Right atrium auricular region (tissue), 2 donors: ENCODE measurements at places on chromosomes 12 and 14. TPM values are rescaled to one million over a fixed set of nuclear protein-coding genes. Genes with fewer than 3 reads are reported as not detected.

- no peak for DNase-seq
Measured at GRCh38 chr14:66772146-66772545, 264.2 kb downstream of the GPHN start.

DNA sequence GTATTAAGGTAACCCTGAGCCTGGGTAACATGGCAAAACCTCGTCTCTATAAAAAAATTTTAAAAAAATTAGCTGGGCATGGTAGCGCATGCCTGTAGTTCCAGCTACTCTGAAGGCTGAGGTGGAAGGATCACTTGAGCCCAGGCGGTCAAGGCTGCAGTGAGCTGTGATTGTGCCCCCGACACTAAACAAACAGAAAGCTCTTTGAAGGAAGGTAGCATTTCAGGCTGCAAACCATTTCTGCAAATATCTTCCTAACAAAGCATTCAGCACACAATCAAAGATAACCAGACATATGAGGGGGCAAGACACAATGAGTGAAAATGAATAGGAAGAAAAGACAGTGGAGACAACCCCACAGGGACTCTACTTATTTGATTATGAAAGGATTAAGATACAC is 118.7 kb downstream of the PRIMA1 start:
- no peak for DNase-seq

DNA sequence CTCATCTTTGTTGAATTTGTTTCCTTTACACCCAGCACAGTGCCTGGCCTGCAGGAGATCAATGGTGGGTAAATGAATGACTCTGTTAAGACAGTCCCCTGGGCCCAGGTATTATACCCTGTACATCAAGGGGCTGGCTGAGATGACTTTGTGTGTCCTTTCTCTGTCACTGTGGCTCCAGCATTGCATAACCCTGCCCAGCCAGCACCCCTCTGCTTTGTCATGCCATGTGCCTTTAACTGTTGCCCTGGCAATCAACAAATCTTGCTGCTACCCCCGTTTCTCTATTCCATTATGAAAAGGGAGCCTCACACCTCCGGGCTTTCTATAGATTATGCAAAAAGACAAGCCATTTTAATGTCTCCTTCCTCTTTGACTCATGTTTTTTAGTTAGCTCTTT is 7.6 kb upstream of the FLVCR2 start:
- DNase-seq, result no peak

- no peak for DNase-seq
Measured at GRCh38 chr12:86015026-86015425, 140.9 kb downstream of the NTS start.

- no peak for DNase-seq
Measured at GRCh38 chr14:90551070-90551704, 154.4 kb downstream of the CALM1 start.

GRCh38 chr12:38488866-38489265 is 172.3 kb downstream of the ALG10B start:
- no peak for DNase-seq

- no peak for DNase-seq
Measured at GRCh38 chr14:38752341-38752740, 350.7 kb downstream of the SEC23A start.

GRCh38 chr14:24337144-24337823 is 2.4 kb upstream of the ADCY4 start:
- DNase-seq, result no peak

DNA sequence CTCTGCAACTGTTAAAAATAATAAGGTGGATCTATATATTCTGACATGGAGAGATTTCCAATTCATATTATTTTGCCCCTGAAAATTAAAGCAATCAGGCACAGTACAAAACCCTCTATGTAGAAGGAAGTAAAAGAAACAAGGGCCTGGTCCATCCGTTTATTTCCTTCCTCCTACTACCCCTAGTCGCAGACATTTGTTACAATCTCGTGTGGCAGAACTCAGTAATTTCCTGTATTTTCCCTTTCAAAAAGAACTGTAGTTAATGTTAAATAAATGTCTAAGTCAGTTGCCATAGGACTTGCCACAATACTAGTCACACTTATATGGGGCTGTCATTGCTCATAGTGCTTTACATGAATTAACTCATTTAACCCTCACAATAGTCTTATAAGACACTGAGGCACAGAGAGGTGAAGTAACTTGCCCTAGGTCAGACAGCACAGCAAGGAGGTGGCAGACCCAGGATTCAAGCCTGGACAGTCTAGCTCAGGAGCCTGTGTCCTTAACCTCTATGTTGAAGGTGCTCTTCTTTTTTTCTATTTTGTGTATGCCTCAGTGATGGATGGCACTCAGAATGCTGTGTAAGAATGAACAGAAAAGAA is 24.2 kb downstream of the NINJ2 start:
- no peak for DNase-seq

GRCh38 chr14:100067971-100068959 is 3.0 kb downstream of the EVL start:
- peak; percentile 74 for DNase-seq

- peak; percentile 50 for DNase-seq
Measured at GRCh38 chr12:115932066-115932465, 345.4 kb downstream of the MED13L start.

- DNase-seq, result no peak
Measured at GRCh38 chr12:100365411-100365810, 8.5 kb downstream of the SLC17A8 start.

DNA sequence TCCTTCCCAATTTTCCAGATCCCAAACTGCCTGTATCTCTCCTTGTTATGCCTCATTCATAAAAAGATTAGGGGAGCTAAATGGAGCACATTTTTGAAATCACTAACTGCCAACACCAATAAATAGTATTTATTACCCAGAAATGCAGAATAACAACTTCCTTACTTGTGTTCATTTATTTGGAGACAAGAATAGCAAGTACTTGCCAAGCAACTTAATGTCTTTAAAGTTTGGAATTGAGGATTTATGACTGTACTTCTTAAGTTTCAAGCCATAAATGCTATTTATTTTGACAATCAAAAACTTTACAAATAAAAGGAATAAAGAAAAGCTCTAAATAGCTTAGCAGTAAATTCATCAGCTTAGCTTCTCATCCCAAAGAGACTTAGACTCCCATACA is 626.1 kb upstream of the NOVA1 start:
- no peak for DNase-seq

DNA sequence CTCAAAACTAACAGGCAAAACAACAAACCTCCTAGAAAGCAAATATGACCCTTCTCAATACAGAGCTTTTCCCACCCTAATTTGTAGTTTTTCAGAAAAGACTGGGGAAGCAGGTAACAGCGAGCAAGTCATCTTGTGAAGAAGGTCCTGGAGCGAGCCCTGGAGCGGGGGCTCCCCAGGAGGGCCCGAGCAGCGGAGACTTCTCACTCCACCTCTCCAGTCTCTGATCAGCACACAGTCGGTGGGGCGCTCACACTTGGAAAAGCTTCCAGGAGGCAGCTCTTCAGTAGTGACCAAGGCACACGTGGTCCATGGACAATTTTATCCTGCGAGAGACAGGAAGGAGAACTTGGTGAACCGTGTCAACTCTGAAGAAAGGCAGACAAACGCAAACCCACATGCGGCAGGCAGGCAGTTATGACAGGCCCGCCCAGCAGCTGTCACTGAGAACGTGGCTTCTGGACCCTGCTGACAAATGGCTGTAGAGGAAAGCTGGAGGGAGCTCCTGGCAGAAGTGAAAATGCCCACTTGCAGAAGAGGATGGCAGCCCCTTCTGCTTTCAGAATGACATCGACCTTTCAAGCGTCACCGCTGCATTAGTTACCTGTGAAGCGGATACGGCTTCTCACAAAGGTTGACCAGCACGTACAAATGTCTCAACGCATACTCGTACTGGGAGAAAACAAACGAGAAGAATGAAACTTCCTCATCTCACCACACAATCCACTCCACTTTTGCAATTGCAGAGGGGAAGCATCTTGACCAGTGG is 44.2 kb downstream of the LGMN start:
- no peak for DNase-seq

GRCh38 chr12:66584673-66585072 is 94.2 kb downstream of the GRIP1 start:
- no peak for DNase-seq

GRCh38 chr14:93375673-93376156 is 28.7 kb downstream of the COX8C start:
- DNase-seq, result no peak

- no peak for DNase-seq
Measured at GRCh38 chr12:52878507-52879393, 26.1 kb downstream of the KRT8 start.

DNA sequence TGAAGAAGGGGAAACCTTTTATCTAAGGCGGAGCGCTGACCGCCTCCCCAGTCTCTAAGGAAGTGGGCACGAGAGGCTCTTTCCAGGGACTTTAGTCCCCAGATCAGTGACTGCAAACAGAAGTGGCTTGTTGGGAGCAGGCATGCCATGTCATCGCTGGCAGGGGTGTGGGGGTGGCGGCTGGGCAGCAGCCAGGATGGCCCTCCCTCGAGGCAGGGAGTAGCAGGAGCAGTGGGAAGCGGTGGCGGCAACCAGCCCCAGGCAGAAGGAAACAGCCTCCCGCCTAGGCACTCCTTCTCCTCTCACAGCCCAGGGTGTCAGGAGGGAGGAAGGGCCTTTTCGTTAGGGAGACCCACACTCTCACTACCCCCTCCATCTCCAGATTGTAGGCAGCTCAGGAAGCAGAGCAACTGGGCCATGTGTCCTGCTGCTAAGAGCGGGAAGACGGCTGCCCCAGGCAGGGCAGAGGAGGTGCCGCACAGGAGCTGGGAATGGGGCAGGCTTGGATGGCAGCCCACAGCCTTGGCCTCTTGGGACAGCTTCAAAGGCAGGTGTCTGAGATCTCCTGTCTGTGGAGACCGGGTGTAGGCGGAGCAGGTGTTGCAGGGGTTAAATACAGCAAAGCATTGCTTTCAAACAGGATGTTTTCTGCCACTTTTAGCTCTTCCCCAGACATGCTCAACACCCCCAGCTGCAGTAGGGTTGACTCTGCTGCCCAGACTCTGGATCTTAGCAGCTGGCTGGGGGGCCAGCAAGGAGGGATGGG is 21.8 kb downstream of the VDR start:
- DNase-seq, result no peak

DNA sequence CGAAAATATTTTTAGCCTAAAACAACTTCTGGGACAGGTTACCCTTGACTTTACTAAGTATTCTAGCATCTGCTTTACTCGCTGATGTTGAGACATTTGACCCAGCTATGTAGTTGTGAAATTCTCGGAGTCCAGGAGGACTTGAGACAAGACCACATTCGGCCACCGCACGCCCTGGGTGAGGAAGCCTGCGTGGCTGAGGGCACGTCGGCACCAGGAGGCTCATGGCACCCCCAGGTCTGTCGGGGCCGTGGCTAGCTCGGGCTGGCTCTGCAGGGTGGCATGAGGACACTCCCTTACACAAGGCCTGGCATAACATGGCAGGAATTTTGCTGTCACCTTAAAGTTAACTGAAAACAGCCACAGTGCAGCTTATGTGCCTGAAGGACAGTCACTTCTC is 58.1 kb upstream of the MMP17 start:
- no peak for DNase-seq

GRCh38 chr12:14280921-14281320 is 84.6 kb upstream of the ATF7IP start:
- no peak for DNase-seq

GRCh38 chr14:24299255-24300191 is at the start of the genes DHRS1 and NOP9:
TSS of gene DHRS1 (minus strand) at chr14:24299780. CDS start at chr14:24299106, 674 bp downstream.
TSS of gene NOP9 (plus strand) at chr14:24299850. CDS start at chr14:24299955, 105 bp downstream.
- DNase-seq, result peak; percentile 93

DNA sequence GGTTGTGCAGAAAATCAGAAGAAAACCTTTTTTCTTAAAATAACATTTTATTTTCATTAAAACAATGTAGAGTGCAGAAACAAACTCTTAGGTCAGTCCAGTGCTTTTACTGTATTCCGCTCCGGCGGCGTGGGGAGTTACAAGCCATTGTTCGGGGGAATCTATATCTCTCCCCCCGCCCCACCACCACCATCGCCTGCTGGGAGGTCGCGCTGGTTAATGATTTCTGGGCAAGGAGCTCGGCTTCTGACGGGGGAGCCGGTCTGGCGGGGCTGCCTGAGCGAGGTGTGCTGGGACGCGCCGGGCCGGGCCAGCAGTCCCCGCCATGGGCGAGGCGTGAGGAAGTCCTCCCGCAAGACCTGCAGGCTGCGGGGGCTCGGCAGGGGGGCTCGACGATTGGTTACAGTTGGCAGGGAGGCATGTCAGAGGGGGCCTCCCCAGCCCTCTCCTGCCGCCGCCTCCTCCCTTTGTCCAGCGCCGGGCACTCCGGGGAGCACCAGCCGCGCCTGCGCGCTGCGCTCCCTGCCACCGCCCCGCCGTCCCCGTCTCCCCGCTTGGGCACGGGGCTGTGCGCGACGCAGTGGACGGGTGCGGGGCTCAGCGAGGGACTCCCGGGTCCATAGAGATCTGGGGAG is 1.0 kb upstream of the DUSP6 start:
- no peak for DNase-seq

DNA sequence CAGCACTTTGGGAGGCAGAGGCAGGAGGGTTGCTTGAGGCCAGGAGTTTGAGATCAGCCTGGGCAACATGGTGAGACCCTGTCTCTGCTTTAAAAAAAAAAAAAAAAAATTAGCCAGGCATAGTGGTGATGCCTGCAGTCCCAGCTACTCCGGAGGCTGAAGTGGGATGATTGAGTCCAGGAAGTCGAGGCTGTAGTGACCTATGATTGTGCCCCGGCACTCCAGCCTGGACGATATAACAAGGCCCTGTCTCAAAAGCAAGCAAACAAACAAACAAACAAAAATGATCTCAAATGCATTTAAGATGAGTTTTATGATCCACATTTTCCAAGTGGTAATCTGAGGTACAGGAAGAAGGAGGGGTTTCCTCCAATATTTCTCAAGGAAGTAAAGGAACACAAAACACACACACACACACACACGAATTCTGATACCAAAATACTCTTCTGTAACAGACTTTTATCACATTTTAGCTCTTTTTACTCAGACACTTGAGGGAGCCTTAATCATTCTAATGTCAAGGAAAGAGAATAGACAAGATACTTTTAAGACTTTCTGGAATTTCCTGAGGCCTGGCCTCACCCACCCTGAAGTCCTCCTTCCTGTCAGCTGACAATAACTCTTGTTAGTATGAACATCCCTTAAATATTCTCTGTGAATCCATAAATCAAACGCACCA is 44.4 kb upstream of the CERS5 start:
- DNase-seq, result no peak

- no peak for DNase-seq
Measured at GRCh38 chr14:35114036-35114435, 7.8 kb downstream of the PPP2R3C start.

Gene TEX52
- not detected for total RNA-seq

Gene PLD4
- not detected for total RNA-seq

Gene CCDC85C
- 17.1 TPM for total RNA-seq

Gene ADAMTS20
- not detected for total RNA-seq

Gene ZDHHC22
- not detected for total RNA-seq

Gene KERA
- total RNA-seq, result not detected

Gene BBOF1
- 5.7 TPM for total RNA-seq

Gene PPP4R4
- total RNA-seq, result 0.75 TPM

Gene MIA2
- total RNA-seq, result 14.2 TPM

Gene NKX2-1
- total RNA-seq, result not detected

Gene OTX2
- not detected for total RNA-seq

Gene ISM2
- total RNA-seq, result 0.94 TPM

Gene OR9K2
- not detected for total RNA-seq
